ENCODE measurements at places on chromosomes 6 and 20.

DNA sequence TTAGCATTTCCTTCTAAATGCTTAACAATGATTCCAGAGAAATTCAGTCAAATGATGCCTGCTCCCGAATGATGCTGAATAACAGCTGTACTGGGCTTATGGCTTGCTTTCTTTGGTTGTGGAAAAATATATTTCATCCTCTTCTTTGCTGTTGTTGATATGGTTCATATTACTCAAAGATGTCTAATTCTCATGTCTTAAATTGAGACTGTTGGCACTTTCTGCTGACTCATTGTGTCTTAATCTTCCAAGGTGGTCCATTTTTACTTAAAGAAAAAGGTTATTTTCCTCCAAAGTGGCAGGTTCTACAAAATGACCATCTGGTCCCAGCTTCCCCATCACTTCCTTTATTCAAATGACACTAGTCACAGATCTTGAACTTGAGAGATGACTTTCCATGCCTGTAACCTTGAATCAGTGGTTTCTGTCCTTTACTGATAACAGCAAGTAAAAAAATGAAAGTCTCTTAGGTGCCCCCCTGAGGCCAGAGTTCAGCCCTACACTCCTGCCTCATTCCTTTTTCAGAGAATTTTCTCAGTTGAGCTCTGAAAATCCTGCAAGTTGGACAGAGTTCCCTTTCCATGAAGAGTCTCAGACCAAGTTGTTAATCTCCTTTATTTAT is 6.9 kb downstream of the SNAP25 start:
- DNase-seq, result no peak

GRCh38 chr6:98834060-98835031 is at the start of gene POU3F2:
TSS of gene POU3F2 (plus strand) at chr6:98834574. CDS start at chr6:98834874, 300 bp downstream.
- DNase-seq, result peak; percentile 36

- DNase-seq, result no peak
Measured at GRCh38 chr6:139632840-139633239, 258.4 kb upstream of the CITED2 start.

GRCh38 chr6:16420715-16421461 is 182.5 kb downstream of the GMPR start:
- DNase-seq, result no peak

DNA sequence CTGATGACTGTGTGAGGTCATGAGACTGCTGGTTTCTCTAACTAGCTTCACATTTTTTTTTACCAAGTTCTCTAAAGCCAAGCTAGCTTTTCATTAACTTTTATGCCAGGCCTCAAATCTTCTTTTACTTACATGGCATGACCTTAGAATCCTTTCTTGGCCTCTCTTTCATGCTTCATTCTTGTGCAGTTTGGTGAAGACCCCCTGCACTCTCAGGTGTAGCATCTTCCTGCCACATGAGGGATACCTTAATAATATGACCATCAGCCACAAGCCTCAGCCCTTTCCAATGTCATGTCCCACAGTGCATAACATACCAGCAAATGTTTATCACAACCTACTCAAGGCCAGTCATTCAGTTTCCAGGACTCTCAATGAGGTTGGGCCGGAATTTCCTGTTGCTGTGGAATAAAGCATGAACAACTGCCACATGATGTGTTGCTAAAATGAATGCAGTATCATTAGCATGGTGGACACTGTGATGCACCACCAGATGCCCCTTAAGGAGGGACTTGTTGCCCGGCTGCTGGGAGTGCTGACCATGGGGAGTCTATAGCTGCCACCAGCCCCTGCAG is 72.2 kb downstream of the RIN2 start:
- DNase-seq, result no peak

DNA sequence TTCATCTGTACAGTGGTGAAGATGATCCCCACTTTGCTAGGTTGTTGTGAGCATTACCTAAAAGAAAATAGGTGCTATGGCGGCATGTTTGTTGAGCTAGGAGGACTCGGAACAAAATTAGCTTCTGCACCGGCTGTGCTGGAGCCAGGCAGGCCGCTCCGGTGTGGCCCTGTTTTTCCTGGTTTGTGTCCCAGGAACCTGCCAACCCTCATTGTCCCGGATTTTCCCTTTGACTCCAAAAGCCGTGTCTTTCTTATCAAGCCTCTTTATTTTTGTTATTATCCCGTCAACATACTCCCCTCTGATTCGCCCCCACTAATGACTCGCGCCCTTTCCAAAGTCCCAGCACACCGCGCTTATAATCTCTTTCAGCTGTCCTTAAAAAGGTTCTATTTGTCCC is 117.0 kb downstream of the MYLK4 start:
- DNase-seq, result no peak

DNA sequence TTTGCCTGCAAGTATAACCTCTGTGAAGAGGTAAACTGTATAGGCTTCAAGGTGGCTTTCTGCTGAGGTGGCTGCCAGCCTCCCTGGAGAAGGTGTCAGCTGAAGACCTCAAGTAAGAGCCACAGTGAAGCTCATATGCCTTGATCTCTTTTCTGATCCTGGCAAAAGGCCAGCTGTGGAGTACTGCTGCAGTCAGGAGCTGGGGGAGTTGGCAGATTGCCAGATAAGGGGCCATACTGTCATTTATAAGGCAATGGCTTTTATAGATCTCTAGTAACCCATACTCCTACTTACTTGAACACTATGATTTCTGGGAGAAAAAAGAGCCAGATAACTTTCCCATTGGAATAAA is 8.8 kb upstream of the CEP85L start:
- DNase-seq, result no peak

DNA sequence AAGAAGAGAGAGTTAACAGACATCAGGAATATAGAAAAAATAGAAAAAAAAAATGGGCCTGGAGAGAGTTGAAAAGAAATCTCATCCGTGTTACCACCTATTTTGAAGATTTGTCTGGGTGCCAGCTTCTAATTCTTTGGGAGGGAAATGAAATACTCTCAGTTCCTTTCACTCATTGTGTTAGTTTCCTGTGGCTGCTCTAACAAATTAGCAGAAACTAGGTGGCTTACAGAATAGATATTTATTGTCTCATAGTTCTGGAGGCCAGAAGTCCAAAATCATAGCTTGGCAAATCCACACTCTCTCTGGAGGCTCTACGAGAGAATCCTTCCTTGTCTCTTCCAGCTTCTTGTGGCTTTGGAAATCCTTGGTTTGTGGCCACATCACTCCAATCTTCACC is 225.1 kb upstream of the BTBD3 start:
- DNase-seq, result no peak

DNA sequence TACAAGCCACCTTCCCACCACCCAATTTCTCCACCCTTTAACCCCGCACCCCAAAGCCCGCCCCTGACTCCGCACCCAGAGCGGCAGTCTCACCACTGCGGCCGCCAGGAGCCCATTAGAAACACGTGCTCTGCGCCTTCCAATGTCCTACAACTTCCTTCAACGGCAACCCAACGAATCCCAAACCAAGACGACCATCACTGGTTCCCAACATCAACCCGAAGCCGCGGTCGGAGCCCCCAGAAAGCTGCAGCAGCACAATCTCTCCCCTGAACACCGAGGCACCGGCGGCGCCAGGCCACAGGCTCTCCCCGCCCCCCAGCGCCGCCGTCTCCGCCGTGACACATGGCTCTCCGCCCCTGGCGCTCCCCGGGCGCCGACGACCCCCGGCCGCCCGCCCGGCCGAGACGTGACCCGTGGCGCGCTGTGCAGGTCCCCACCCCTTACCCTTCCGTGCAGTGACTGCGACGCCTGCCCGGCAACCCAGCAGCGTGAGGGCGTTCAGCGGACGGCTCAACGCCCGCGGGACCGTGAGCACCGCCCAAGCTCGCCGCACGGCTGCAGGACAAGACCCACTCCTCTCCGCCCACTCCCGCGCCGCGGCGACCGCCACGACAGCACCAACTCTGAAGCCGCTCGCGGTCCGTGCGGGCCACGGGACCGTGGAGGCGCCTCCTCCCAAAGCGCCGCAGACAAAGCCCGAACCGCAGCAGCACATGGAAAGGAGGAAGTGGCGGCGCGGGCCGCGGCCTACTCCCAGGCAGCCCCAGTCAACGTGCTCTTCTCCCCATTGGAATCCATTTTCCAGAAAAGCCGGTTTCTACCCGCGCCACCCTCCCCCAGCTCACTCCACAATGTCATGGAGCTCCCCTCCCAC is 551 bp downstream of the SYNCRIP start:
- DNase-seq, result peak; percentile 30

DNA sequence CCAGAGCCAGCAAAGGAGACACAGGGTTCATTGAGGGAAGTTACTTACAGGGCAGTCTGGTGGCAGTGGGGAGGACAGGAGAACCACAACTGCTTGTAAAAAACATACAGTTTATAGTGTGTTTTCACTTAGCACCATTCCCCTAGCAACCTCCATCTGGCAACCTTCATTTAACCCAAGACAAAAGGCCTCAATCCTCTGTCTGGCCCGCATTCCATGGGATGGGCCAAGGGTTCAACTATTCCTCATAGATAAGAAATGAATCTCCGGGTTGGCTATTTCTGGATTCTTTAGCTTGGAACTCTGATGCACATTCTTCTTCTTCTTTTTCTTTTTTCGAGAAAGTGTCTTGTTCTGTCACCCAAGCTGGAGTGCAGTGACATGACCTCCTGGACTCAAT is 26.3 kb upstream of the FYN start:
- no peak for DNase-seq
